ENCODE measurements at places on chromosomes 1 and 21.

DNA sequence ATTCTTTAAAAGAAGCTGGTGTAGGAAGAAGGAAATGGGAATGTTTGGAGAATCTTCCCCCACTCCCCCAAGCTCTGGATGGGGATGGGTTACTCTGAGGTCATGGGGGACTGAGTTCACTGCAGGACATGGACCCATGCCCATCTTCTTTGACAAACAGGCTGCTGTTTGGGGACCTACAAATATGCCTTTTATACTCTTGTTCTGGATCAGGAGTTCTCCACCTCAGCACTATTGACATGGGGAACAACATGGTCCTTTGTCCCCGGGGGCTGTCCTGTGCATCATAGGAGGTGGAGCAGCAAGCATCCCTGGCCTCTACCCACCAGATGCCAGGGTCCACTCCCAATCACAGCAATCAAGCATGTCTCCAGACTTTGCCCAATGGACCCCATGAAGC, 365.8 kb upstream of the C1orf174 start:
- no peak for DNase-seq

GRCh38 chr1:198529414-198529813, 11.1 kb downstream of the ATP6V1G3 start:
- DNase-seq, result no peak

- no peak for DNase-seq
Measured at GRCh38 chr1:25530186-25531081, 13.0 kb upstream of the LDLRAP1 start.

GRCh38 chr1:2194319-2194897, at the start of gene FAAP20:
TSS of gene FAAP20 (minus strand) at chr1:2194772. CDS start at chr1:2194749, 23 bp downstream.
- peak; percentile 88 for DNase-seq

DNA sequence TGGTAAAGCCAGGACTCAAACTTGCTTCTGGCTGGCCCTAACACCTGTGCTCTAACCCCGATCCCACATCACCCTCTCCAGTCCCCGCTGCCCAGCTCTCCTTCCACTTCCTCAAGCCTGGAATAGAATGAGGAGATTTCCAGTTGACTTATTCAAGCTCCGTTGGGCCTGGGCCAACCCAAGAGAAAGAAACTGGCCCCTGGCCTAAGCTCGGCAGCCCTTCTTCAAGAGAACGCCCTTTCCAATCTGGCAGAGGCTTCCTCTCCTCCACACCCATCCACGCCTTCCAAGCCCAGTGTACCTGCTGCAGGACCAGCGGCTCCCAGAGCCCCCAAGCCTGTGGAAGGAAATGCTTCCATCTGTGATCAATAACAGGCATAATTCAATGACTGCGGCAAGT, 51.9 kb downstream of the LRRN2 start:
- DNase-seq, result no peak

DNA sequence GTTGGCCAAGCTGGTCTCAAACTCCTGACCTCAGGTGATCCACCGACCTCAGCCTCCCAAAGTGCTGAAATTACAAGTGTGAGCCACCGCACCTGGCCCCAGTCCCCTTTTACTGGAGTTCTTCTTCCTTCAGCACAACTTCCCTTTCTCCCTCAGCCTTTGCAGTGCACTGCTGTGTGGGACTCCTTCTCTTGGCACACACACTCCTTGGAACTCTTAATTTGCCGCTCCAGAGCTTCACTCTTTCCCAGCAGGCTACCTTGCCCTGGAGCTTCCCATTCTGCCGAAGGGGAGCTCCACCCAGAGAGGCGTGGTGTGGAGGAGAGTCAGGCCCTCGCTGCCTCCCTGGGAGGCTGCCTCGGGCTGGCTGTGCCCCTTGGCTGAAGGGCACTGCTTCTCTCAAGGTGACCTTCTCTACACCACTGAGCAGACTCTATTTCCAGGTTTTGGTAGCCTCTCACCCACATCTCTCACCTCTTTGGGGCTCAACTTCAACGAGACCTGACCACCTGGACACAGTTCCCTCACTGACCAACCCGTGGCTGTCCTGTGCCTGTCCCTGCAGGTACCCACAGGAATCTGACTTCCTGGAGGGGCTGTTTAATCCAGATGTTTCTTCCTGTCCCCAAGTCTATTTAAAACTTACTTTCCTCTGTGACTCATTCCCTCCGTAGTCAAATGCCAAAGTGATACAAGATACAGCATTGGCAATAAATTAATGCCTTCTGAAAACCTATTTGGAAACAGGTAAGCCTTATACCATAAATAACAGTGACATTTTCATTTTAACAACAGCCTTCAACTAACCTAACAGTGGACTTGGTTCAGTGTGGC, 227.3 kb upstream of the KIAA0040 start:
- no peak for DNase-seq

GRCh38 chr1:156124557-156125483, 10.3 kb downstream of the LMNA start:
- DNase-seq, result no peak

DNA sequence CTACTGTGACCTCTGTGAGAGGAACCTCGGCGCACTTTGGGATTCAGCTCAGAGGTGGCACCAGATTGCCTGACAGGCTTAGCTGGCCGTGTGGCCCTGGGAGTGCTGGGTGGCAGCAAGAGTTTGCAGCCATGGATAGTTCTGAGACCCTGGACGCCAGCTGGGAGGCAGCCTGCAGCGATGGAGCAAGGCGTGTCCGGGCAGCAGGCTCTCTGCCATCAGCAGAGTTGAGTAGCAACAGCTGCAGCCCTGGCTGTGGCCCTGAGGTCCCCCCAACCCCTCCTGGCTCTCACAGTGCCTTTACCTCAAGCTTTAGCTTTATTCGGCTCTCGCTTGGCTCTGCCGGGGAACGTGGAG, 67.5 kb downstream of the DISC1 start:
- no peak for DNase-seq
